ENCODE measurements at places on chromosomes 13 and 19. TPM values are rescaled to one million over a fixed set of nuclear protein-coding genes. Genes with fewer than 3 reads are reported as not detected.

DNA sequence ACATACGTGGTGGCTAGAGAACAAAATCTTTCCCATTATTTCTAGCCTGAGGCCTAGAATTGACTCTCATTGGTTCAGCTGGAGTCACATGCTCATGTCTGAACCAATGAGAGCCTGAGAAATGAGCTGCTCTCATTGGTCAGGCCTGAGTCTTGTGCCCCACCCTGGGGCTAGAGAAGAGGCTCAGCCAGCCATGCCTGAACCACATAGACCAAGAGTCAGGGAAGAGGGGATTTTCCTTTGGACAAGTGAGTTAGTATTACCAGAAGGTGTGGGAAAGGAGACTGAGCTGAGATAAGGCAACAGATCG is 6.9 kb downstream of the FXYD5 start:
- H3K36me3 ChIP-seq = peaks cover 38% of the 10 kb centered on the region
- no peak for DNase-seq
- no peaks in the 10 kb centered on the region for H3K27me3 ChIP-seq
- H3K4me1 ChIP-seq = peaks cover 50% of the 10 kb centered on the region

DNA sequence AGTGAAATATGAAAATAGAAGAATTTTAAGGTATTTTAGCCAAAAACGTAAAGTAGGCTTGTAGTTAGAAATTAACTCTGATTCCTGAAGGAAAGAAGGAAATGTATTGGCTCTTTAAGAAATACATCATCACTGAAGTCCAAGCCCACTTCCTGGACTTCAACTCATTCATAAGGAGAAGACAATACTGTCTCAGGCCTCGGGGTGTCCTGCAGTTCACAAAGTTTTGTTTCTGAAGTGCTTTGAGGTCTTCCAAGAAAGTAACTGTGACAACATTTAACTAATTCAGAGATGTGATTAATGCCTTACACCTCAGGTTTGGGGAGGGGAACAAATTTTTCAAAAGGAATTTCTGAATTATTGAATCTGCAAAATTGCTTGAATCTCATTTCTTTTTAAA is 65.8 kb upstream of the STARD13 start:
- no peak overlapping the region for H3K27ac ChIP-seq
- H3K4me1 ChIP-seq = peaks cover 2% of the 10 kb centered on the region
- no peaks in the 10 kb centered on the region for H3K36me3 ChIP-seq
- H3K4me3 ChIP-seq = no peak overlapping the region
- H3K27me3 ChIP-seq = peaks cover 34% of the 10 kb centered on the region

- no peaks in the 10 kb centered on the region for H3K36me3 ChIP-seq
- H3K4me1 ChIP-seq = no peaks in the 10 kb centered on the region
- no peak overlapping the region for H3K4me3 ChIP-seq
- DNase-seq = no peak
- H3K27ac ChIP-seq = no peak overlapping the region
Observed at GRCh38 chr13:101695870-101696516, 243.5 kb downstream of the ITGBL1 start.

The CAMSAP3 gene
- polyA plus RNA-seq = not detected

The CACNG7 gene
- polyA plus RNA-seq = not detected

The CYP4F11 gene
- not detected for polyA plus RNA-seq
